ENCODE measurements at places on chromosomes 11 and 22.

DNA sequence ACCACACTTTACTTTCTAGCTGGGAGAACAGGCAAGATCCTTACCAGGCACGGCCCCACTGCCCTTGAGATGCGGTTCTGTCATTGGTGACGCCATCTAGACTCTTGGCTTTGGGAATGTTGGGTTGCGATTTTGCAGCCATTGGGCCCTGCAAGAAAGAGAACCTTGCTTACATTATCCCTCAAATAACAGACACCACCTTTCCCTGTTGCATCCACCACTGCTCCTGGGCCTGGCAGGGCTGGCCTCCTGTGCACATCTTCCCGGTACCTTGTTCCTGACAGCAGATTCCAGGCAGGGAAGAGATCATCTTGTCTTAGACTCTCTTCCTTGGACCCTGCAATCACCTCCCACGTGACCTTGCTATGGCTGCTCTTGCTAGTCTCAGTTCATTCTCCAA lies 3.4 kb downstream of the DHCR7 start:
- DNase-seq = peak; percentile 32

DNA sequence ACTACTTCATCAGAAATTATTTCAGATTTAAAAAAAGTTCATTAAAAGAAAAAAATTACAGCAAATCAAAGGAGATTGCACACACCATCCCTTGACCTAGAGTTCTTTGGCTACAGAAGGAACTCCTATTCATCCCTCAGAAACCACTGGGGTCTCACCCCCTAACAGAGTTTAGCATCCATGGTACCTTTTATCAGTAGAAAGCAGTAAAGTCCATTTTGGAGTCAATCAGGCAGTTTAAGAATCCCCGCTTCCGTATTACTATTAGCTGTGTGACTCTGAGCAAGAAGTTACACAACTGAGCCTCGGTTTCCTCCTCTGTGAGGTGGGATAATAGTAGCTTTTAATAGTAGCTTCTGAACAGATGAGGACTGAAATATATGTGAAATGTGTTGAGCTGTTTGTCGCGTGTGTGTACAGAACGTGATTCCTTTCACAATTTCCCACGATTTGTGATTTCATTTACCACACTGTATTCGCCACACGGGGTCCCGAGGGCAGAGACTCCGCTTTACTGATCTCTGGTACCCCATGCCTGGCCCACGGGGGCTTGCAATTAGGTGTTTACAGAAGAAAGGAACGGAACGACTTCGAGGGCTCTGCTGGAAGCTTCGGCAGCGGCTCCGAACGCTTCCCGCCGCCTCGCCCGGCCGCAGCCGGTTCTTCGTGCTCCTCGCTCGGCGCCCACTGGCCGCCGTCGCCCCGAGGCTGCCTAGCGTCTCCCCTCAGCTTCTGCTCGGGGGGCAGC lies 72.5 kb upstream of the ZBED5 start:
- no peak for DNase-seq

- no peak for DNase-seq
These were observed 454.4 kb downstream of the BRD1 start for GRCh38 chr22:49373289-49373666.

GRCh38 chr22:20979243-20979809 lies 2.8 kb upstream of the LZTR1 start:
- no peak for DNase-seq

- DNase-seq = no peak
These were observed 22.9 kb upstream of the FGF3 start for GRCh38 chr11:69841859-69842698.

DNA sequence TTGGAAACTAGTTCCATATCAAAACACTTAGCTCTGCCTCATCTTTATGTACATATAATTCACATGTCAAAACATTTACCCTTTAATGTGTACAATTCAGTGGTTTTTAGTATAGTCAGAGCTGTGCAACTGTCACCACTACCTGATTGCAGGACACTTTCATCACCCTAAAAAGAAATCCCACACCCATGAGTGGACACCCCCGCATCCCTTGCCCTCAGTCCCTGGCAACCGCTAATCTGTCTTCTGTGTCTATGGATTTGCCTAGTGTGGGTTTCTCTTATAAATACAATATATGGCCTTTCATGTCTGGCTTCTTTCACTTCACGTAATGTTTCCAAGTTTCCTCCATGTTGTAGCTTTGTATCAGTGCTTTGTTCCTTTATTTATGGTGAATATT lies 8.6 kb upstream of the EMID1 start:
- DNase-seq = no peak

GRCh38 chr11:63919267-63920125 lies 2.5 kb upstream of the RCOR2 start:
- DNase-seq = no peak

GRCh38 chr22:22167791-22168189 lies 76.8 kb upstream of the VPREB1 start:
- DNase-seq = no peak

GRCh38 chr11:40987776-40988435 lies 471.5 kb downstream of the LRRC4C start:
- no peak for DNase-seq

DNA sequence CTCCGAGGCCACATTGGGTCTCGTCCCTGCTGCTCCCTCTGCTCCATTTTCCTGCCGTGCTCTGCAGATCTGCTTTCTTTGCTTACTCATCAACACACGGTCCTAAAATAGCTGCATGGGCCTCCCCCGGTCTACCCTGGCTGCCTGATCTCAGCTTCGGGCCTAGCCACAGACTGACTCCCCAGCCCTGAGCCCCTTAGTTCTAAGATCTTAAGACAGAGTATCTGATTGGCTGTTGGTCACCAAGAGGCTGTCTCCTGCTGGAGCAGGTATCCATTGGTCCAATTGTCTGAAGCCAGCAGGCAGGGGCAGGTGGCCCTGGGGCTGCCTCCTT lies 53.7 kb upstream of the NECTIN1 start:
- no peak for DNase-seq

DNA sequence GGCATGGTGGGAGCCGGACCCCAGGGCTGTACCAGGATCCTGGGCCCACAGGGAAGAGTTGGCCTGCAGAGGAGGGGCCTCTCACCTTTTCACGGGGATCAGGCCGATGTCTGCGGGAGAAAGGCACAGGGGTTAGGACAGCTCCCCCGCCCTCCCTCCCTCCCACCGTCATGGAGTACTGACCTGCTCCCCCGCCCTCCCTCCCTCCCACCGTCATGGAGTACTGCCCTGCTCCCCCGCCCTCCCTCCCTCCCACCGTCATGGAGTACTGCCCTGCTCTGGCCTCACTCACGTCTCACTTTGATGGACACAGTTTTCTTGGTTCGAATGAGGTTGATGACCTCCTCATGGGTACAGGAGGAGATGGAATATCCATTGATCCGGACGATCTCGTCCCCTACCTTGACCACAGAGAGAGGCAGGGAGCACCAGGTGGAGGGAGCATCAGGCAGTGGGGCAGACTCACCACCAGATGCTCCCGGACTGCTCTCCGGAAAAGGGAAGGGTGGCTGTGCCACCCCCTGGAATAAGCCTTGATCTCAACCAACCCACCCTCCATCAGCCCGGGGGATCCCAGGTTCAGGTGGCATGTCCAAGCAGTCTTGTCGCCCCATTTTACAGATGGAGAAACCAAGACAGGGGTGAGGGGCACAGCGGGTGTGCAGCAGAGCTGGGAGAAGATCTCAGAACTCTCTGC lies 17.1 kb downstream of the USH1C start:
- DNase-seq = no peak

- no peak for DNase-seq
These were observed 40.8 kb downstream of the COMMD9 start for GRCh38 chr11:36248436-36248835.

Data from Caco-2 (cell line).